ENCODE measurements at places on chromosomes 2 and 18.

DNA sequence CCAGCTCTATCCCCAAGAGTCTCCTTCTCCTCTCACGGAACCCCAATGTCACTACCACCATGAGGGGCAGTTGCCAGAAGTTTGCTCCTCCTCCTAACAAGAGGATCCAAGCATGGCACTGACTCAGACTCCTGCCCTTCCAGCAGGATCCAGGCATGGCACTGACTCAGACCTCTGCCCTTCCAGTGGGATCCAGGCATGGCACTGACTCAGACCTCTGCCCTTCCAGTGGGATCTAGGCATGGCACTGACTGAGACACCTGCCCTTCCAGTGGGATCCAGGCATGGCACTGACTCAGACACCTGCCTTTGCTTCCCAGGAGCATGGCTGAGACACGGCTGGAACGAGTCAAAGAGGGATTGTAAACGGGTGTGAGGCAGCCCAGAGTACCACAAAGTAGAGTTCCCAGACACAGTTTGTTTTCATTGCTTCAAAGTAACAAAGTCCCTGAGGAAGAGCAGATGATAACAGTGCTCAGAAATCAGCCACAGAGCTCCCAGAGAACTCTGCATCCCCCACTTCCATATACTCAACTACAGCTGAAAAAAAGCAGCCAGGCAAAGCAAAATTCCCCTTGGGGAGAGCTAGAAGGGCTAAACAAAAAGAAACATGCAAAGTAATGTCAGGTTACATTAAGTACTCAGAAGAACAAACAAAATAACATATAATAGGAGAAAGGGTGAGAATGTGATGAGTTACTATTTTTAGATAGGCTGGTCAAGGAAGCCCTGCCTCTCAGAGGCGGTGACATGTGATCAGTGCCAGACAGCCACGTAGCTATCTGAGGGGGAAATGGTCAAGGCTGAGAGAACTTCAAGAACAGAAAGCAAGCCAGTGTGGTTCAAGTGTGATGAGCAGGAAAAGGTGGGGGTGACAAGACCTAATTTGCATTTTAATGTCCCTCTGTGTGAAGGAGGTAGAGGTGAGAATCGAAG is 3.0 kb downstream of the BUB1 start:
- peak; percentile 84 for DNase-seq

GRCh38 chr2:220560192-220560591 is 932.8 kb downstream of the SLC4A3 start:
- no peak for DNase-seq

DNA sequence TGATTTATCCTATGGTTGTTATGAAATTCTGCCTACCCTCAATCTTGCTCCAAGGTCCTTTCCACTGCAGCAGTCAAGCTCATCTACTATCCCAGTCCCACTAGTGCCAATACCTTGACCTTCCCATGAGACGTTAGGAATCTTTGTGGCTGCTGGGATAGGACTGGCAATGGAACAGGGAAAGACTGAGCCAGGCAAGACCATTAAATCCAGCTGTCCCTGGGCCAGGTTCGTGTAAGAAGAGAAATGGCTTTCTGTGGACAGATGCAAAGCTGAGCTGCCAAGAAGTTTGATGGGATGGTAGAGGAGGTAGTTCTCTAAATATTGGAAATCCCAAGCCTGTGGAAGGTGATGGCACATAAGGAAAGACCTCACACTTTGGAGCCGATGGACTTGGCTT is 50.1 kb upstream of the TMEM17 start:
- DNase-seq = no peak

- peak; percentile 84 for DNase-seq
Observed at GRCh38 chr18:63427558-63427957, 5.3 kb upstream of the VPS4B start.

- no peak for DNase-seq
Observed at GRCh38 chr2:19752500-19752899, 149.3 kb downstream of the TTC32 start.

DNA sequence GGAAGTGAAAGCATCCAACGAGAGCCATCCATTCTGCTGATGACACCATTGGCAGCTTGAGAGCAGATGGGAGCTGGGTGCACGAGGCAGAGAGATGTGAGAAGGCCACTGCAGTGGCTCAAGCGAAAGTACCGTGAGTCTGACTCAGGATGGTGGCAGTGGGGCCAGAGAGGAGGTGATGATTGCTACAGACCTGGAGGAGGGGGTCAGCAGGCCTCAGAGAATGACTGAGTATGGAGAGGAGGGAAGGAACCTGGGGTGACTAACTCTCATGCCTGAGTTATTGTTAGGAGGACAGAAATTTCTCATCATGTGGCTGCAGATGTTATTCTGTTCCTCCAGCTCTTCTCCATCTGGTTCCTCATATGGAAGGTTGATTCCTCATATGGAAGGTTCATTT is 8.8 kb upstream of the ZBTB7C start:
- DNase-seq = no peak

GRCh38 chr2:26900831-26901321 is 52.9 kb downstream of the DPYSL5 start:
- no peak for DNase-seq

GRCh38 chr2:209977386-209978239 is 24.8 kb upstream of the RPE start:
- peak; percentile 66 for DNase-seq

DNA sequence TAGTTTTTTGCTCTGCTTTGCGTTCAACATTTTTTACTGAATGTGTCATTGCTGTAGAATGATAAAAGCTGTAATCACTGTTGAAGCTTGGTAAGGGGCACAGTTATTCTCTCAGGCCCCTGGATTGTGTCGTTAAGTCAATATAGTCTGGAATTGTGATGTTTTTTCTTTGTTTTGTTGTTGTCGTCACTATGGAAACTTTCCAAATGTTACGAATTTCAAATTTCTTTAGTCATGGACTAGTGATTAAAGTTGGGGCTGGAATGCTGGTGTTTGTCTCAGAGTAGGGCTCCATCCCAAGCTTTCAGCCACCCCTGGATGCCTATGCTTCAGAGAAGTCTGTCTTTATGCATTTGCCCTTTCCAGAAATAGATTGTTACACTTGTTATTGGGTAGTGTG is 287.2 kb downstream of the CDH19 start:
- peak; percentile 19 for DNase-seq

DNA sequence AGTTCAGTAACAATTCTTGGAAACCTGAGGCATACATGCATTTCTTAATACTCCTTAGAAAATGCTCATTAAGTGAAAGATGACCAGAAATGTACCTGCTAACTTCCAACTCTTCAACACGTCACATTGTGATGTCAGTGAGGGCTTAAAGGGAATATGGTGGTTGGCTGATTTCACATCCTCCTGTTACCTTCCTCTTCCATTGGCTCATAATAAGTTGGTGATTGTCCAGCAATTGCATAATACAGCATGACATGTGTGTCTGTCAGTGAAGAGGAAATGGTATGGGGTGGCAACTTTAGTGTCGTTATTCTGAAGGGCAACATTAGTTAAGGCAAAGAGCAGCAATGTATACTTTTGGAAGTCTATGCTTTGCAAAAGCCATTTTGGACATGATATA is 26.0 kb downstream of the PLEK start:
- DNase-seq = no peak

- DNase-seq = no peak
Observed at GRCh38 chr2:127769587-127769986, 41.4 kb downstream of the WDR33 start.

GRCh38 chr18:41940506-41941215 is 14.4 kb upstream of the PIK3C3 start:
- peak; percentile 98 for DNase-seq

- peak; percentile 47 for DNase-seq
Observed at GRCh38 chr2:237122214-237122666, 36.6 kb downstream of the COPS8 start.

DNA sequence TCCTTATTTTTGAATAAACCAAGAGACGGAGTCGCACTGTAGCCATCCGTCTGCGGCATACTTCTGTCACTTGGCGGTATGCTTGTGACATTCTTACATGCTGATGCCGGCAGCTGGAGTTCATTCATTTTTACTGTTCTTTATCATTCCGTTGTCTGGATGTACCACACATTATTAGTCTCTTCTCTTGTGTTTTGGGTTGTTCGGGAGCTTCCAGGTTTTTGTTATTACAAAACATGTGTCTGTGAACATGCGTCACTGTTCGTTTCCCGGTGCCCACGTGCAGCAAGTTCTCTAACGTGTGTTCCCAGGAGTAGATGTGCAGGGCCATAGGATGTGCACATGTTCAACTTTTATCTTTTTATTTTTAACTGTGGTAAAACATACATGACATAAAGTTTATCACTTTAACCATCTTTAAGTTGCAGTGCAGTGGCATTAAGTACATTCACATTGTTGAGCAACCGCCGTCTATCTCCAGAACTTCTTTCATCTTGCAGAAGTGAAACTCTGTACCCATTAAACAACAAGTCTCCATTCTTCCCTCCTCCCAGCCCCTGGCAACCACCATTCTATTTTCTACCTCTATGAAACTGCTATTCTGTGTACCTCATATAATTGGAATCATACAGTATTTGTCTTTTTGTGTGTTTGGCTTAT is 40.1 kb downstream of the MTCL1 start:
- no peak for DNase-seq

- no peak for DNase-seq
Observed at GRCh38 chr2:236576953-236577352, 7.3 kb downstream of the ACKR3 start.

GRCh38 chr2:236982693-236983455 is 102.8 kb upstream of the COPS8 start:
- DNase-seq = no peak

DNA sequence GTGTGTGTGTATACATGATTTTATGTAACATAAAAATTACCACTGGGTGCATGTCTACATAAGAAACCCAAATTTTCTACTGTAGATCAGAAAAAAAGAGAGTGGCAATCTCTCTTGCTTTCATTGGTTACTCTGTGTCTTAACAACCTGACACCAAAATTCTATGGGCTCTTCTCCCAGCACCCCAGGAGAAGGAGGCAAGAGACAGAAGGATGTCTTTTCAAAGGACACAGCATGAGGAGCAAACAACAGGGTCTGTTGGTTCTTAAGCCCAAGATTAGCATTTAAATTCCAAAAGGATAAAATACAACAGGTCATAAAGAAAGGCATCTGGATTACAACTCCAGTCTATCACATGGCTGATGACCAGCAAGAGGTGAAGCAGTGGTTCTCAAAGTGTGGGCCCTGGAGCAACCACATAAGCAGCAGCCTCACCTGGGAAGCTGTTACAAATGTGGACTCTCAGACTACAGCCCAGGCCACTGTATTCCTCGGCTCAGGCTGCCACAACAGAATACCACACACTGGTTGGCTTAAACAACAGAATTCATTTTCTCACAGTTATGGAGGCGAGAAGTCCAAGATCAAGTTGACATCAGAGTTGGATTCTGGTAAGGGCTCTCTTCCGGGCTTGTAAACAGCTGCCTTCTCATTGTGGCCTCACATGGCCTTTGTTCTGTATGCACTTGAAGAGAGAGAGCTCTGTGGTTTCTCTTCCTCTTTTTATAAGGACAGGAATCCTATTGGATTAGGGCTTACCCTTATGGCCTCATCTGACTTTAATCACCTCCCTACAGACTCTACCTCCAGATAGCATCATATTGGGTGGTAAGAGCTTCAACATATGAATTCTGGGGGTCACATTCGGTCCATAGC is 79.8 kb upstream of the RNF152 start:
- DNase-seq = no peak

DNA sequence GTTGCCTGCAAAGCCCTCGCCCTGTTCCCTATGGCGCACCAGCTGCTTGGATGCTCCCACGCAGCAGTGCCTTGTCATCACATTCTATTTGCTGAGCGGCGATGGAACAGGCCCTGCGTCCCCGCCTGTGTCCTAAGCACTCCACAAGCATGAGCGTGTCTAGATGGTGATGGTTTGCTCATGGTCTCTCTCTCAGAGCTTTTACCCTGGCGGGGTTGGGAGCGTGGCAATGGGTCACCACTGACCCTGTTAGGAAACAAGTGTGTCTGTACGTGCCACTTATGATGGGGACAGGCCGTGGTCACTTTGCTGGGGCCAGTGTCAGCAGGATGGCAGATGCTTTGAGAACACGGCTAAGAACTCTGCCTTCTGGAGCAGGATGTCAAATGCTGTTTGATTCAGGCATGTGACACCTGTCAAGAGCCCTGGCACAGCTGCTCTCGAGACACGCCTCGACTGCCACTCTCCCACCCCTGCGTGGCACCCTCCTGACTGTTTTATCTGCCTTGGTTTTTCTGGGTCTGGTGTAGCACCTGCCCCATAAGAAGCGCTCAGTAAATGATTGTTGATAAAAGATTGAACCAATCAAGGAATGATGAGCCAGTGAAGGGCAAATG is 44.2 kb downstream of the RRM2 start:
- DNase-seq = no peak

DNA sequence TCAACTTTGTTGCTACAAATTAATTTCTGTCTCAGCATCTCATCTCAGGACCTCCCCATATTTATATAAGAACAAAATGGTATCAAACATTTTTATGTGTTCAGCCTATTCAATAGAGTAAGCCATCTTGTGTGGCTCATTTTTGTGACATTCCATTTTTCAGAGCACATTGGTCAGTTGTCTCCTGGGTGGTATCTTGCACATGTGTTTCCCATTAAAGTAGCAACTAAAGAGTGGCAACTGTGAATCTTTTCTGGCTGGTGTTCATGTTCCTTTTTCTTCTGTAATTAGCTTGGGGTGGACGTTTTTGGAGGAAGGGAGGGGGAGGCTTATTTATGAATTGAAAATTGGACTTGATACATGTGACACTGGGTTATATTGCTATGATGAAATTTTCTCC is 45.4 kb upstream of the EFEMP1 start:
- no peak for DNase-seq

- DNase-seq = peak; percentile 16
Observed at GRCh38 chr2:98149333-98149697, 62.3 kb downstream of the VWA3B start.

DNA sequence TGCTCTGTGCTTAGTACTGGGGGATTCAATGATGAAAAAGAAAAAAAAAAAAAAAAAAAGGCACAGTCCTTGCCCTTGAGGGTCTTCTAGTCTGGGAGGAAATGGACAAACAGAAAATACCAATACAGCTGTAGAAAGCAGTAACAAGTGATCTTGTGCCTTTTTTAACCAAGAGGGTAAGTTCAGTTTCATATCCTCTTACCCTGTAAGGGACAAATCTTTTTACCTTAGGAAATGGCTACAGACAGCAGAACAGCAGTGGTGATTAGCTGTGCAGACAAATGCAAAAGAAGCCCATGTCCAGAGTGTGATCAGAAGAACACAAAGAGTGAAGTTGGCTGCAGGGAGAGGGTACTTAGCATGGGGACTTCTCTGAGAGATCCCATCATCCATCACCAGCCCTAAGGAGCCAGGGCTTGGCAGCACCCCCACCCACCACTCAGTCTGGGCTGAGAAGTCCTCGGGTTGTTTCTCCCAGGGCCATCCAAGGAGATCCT is 102.9 kb downstream of the ALPK2 start:
- no peak for DNase-seq

DNA sequence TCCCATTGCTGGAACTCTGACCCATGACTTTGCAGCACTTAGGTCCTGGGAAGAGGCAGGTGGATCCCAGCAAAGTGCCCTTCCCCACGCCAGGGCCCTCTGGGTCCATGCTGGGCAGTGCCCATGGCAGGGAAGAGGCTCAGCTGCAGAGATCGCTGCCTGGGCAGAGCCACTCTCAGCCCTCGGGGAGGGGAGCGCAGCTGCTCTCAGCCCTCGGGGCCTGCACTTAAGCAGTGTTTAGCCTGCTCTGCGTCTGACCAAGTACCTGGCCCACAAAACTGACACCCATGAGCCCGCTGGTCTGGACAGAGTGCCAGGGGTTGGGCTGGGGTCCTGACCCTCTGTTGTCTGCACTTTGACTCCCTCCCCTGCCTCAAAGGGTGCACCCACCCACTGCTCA is 46.3 kb downstream of the AQP12A start:
- no peak for DNase-seq
